ENCODE measurements at places on chromosomes 5 and 9. TPM values are rescaled to one million over a fixed set of nuclear protein-coding genes. Genes with fewer than 3 reads are reported as not detected.

The TMEM215 gene
- total RNA-seq: not detected

The PDGFRB gene
- total RNA-seq: 11.5 TPM

The RXRA gene
- total RNA-seq: 52.4 TPM

The CEP78 gene
- 11.8 TPM for total RNA-seq

The ISL1 gene
- total RNA-seq: not detected

The PCDHB10 gene
- 0.80 TPM for total RNA-seq

The SH3PXD2B gene
- 16.5 TPM for total RNA-seq

The GADD45G gene
- total RNA-seq: 1.6 TPM

The RNF20 gene
- total RNA-seq: 36.9 TPM
